ENCODE measurements at places on chromosomes 5 and 9. TPM values are rescaled to one million over a fixed set of nuclear protein-coding genes. Genes with fewer than 3 reads are reported as not detected.

DNA sequence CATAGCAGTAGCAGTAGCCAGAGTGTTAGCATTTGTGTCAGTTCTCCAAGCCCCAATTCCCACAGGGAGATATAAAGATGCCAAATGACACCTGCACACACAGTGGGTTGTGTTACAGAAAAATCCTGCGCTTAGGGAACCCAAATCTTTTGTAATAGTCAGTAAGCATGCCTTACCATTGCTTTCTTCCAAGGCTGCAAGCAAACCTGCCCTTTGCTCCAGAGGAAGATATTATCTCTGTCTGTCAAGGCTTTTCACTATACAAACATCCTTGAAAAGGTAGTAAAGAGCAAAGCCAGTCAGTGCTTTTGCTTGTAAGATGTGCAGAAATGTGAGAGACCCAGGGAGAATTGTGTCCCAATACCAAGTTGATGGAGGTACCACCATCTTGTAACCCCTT, 2.9 kb downstream of the ANKDD1B start:
- DNase-seq: no peak

- peak; percentile 75 for DNase-seq
Measured at GRCh38 chr9:136807281-136808074, at the start of gene RABL6. TSS of gene RABL6 (plus strand) at chr9:136807948. CDS start at chr9:136808197, 249 bp downstream.

The ZFP2 gene
- total RNA-seq: 0.21 TPM

DNA sequence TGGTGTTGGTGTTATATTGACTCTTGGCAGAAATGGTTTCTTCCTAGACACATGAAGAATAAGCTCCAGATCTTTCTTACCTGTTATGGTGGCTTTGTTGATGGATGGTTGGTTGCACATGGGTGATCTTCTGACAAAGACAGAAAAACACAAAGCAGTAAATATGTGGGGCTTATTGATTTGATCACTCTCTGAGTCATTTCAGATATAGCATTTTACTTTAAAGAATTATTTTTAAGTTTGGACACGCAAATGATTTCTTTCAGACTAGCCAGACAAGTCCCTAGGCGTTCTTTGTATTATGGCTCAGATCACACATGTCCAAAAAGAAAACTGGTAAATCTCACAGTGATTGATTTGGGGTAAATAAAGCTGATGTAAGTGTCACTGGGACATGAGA, 597.6 kb downstream of the RAB3C start:
- DNase-seq: no peak

DNA sequence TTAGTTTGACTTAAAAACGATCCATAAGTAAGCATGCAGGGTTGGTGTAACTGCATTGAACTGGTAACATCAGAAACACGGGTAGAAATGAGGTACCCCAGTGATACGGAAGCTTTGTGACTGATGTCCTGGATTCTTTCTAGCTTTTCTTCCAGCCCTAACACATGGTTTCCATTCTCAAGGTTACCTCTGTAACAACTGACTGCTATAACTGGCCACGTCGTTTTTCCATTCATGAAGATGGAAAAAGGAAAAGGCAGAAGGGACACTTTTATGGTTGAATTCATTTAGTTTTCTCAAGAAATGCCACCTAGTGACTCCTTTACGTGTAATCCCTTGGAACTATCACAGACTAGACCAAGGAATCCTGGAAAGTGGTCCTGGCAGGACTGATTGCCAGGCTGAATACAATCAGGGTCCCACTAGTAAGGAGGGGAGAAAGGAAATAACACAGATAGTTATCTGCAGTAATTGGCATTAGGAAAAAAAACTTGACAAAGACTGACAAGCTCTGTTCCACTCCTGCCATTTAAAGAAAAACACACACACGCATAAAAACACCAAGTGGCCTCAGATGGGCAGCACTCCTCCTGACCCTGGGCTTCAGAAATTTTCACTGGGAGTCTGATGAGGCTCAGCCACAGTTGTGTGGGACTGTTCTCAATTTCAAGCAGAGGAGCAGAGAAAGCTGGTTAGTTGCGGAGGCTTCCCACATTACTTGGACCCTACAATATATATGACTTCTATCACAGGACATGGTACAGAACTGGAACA, 77.5 kb upstream of the ZNF169 start:
- DNase-seq: no peak

- no peak for DNase-seq
Measured at GRCh38 chr5:146390469-146390868, 51.8 kb downstream of the POU4F3 start.

Measured in activated CD4-positive, alpha-beta T cell treated with anti-CD3 and anti-CD28 coated beads, Interleukin-2, amount 10 ng/mL, durations not matched to agents 7 days and 5 days (primary cell).